H7 (cell line): ENCODE measurements at places on chromosomes 2 and 18. TPM values are rescaled to one million over a fixed set of nuclear protein-coding genes. Genes with fewer than 3 reads are reported as not detected.

PLEKHM3 gene
- total RNA-seq = 5.1 and 5.3 TPM in 2 replicates

FMNL2 gene
- 20.0 and 32.7 TPM in 2 replicates for total RNA-seq

TBR1 gene
- total RNA-seq = under 0.01 and 0.37 TPM in 2 replicates

HDLBP gene
- 362 and 415 TPM in 2 replicates for total RNA-seq

NOL4 gene
- 0.07 and 0.66 TPM in 2 replicates for total RNA-seq

DSEL gene
- 9.4 and 9.7 TPM in 2 replicates for total RNA-seq

CCDC178 gene
- total RNA-seq = not detected in 2 replicates

NAT8 gene
- not detected in 2 replicates for total RNA-seq

TANC1 gene
- total RNA-seq = 7.0 and 8.4 TPM in 2 replicates

TXNDC2 gene
- total RNA-seq = not detected in 2 replicates

AQP12A gene
- not detected in 2 replicates for total RNA-seq

OXER1 gene
- 0.69 and 2.4 TPM in 2 replicates for total RNA-seq

BOLL gene
- total RNA-seq = 0.24 TPM in 1 of 2 replicates, not detected in the other

RGPD4 gene
- total RNA-seq = not detected in 2 replicates

GALNT5 gene
- total RNA-seq = 0.07 and 0.18 TPM in 2 replicates

TNFRSF11A gene
- total RNA-seq = 1.2 and 2.8 TPM in 2 replicates

SETBP1 gene
- 1.8 and 3.3 TPM in 2 replicates for total RNA-seq
